ENCODE measurements at places on chromosomes 6 and 20.

- no peak for DNase-seq
Observed at GRCh38 chr20:32458837-32459220, 100.7 kb downstream of the ASXL1 start.

DNA sequence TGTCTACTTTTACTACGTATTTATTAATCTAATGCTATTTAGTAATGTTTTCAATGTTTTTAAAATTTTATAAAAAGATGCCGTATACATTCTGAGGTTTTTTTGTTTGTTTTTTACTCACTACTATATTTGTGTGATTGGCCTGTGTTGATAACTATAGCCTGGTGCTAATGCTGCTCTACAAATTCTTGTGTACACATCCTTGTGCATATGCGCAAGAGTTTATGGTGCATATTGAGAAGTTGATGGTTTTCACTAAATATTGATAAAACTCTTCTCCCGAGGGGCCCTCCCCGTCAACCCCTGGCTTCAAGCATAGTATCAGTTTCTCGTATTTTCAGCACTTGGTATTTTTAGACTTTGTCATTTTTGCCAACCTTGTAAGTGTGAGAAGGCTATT is 59.9 kb downstream of the E2F3 start:
- DNase-seq = no peak

DNA sequence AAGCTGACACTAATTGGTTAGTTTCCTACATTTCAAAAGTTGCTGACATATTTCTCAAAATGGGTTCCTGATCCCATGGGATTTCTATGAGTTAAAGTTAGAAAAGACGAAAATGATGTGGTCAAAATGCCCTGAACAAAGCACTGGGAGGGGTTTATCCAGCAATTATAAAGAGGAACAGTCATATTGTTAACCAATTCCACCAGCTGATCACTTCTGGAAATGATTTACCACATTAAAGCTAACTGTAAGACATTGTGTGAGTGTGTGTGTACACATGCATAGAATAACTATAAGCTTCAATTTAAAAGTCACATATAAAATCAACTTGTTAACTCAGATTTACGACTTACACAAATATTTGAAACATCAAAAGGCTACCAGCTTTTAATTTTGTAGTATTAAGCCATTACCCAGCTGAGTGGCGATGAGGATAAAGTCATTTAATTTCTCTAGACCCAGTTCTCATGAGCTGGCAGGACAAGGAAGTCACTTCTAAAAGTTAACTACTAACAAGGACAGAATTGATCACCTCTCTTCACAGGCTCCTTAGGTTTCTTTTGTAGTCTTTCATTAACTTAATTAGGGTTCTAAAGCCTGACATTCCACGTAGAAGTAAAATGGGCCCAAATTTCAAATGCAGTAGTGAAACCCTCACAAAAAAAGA is 40.4 kb downstream of the MAN1A1 start:
- DNase-seq = no peak

GRCh38 chr6:133352046-133352445 is 110.9 kb downstream of the EYA4 start:
- no peak for DNase-seq

- DNase-seq = no peak
Observed at GRCh38 chr20:47154089-47154488, 202.4 kb downstream of the ZMYND8 start.

GRCh38 chr6:25165800-25166199 is 113.4 kb upstream of the CARMIL1 start:
- no peak for DNase-seq

GRCh38 chr6:43511824-43512415 is 1.8 kb upstream of the LRRC73 start:
- DNase-seq = no peak
